ENCODE measurements at places on chromosomes 1 and 21.

GRCh38 chr1:230979389-230979716 is 459 bp downstream of the ARV1 start:
- no peak for DNase-seq

DNA sequence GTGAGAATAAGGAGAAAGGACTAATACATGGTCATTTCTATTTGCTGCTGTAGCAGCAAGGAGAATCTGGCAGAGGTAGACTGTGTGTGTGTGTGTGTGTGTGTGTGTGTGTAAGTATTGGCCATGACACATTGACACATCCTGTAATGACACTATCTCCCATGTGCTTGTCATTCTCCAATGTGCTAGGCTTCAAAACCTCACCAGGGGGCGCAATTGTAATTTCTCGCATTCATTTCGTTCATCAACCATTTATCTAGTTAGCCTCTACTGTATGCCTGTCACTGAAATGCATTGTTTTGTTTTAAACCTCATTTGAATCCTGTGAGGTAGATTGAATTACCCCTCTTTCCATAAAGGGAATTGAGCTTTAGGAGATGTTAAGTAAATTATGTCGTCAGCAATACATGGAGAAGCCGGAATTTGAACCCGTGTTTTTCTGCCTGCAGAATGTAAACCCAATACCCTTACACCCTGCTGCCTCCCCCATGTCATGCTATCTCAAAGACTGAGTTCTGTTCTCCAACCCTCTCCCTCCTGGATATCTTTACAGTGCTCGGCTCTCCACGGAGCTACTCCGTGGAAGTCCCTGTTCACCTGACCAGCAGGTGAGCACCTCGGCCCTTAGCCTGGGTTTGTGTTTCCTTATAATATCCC is 100.8 kb downstream of the UCK2 start:
- peak; percentile 66 for DNase-seq

DNA sequence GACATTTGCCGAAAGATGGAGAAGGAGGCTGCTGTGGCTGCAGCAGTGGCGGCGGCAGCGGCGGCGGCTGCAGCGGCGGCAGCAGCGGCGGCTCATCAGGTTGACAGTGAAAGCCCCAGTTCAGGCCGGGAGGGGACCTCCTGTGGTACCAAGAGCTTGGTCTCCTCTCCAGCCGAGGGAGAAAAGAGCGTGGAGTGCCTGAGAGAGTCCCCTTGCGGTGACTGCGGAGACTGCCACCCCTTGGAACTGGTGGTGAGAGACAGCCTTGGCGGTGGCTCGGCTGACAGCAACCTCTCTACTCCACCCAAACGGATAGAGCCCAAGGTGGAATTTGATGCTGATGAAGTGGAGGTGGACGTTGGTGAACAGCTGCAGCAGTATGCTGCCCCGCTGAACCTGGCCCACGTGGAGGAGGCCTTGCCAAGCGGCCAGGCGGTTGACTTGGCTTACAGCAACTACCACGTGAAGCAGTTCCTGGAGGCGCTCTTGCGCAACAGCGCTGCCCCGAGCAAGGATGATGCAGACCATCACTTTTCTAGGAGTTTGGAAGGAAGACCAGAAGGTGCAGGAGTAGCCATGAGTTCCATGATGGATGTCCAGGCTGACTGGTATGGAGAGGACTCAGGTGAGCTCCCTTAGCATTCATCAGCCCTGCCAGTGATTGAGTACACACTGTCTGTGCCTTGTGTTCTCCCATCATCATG is 6.3 kb downstream of the ZBTB8B start:
- DNase-seq = peak; percentile 48

- no peak for DNase-seq
Observed at GRCh38 chr1:244955661-244956060, 91.3 kb upstream of the HNRNPU start.

GRCh38 chr1:4745560-4745959 is 91.2 kb downstream of the AJAP1 start:
- no peak for DNase-seq

DNA sequence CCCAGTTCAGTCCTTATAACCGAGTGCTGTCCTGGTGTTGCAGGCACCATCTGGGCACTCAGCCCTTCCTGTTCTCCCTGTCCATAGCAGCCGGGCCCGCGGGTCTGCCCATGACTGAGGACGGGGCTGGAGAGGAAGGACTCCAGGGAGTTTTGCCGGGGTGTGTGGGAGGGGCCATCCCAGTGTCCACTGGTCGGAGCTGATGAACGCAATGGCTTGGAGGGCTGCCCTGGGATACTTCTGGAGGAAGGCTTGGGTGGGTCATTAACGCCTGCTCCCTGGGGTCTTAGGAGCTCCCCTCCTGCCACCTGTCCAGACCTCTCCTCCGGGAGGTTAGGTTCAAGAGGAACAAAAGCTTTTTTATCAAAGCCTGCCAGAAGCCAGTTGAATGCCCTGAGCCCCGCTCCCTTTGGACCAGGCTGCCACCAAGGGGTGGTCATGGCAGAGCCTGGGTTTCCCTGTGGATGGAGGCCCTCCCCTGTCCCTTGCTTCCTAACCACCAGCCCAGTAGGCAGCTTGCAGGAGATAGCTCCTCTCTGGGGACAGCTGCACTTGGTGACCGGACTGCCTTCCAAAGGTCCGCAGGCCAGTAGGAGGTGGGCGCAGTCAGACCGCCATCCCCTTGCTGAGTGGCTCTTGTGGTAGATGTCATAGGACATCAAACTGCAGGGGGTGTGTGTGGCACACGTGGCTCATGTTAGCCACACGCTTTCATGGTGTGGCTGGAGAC is 61.3 kb downstream of the TRIM11 start:
- no peak for DNase-seq

DNA sequence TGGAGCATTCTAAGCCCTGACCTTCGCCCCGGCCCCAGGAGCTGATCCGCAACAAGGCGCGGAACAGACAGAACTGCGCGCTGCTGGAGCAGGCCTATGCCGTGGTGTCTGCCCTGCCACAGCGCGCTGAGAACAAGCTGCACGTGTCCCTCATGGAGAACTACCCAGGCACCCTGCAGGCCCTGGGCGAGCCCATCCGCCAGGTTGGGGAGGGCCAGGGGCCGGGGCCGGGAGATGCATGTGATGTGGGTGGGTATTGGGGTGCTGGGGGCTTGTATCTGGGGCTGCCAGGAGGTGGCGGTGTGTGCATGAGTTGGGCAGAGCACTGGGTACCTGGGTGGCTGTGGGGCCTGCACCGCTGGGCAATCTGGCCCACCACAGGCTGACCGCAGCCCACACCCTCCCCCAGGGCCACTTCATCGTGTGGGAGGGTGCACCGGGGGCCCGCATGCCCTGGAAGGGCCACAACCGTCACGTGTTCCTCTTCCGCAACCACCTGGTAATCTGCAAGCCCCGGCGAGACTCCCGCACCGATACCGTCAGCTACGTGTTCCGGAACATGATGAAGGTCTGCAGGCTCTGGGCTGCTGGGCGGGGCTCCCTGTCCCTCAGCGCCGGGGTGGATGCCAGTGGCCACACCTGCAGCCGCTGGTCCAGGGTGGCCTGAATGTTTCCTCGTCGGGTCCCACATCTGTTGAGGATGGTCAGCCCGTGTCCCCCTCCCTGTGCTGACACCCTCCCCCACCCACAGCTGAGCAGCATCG is 65.8 kb downstream of the TRIM11 start:
- DNase-seq = no peak

- peak; percentile 11 for DNase-seq
Observed at GRCh38 chr1:148263128-148263905, 111.2 kb upstream of the NBPF11 start.

- no peak for DNase-seq
Observed at GRCh38 chr1:109926662-109927300, 16.1 kb downstream of the CSF1 start.

- no peak for DNase-seq
Observed at GRCh38 chr1:182303778-182304177, 87.8 kb downstream of the GLUL start.

- DNase-seq = no peak
Observed at GRCh38 chr1:187411118-187411517, 582.4 kb downstream of the PLA2G4A start.

GRCh38 chr1:226664413-226665101 is 74.5 kb downstream of the ITPKB start:
- DNase-seq = no peak
